ENCODE measurements at places on chromosomes 13 and 19. TPM values are rescaled to one million over a fixed set of nuclear protein-coding genes. Genes with fewer than 3 reads are reported as not detected.

Gene DPF1
- 0.51 TPM for total RNA-seq

Gene NXNL1
- not detected for total RNA-seq

Gene SCN1B
- total RNA-seq: 0.53 TPM

Gene ERICH6B
- total RNA-seq: not detected

Gene PEAK3
- 0.43 TPM for total RNA-seq

Gene ACER1
- total RNA-seq: 0.84 TPM

Gene DMAC2
- 39.4 TPM for total RNA-seq

Gene TMEM221
- not detected for total RNA-seq

Gene THSD8
- total RNA-seq: 12.6 TPM

Gene HTR2A
- not detected for total RNA-seq

Gene DYRK1B
- 13.4 TPM for total RNA-seq

Gene SIGLEC11
- not detected for total RNA-seq

Gene ASF1B
- 82.8 TPM for total RNA-seq

Gene CBY2
- not detected for total RNA-seq

Gene CA11
- 10.7 TPM for total RNA-seq

Gene CEACAM3
- not detected for total RNA-seq

Gene MAU2
- total RNA-seq: 76.9 TPM

Gene F10
- not detected for total RNA-seq

Gene C19orf73
- total RNA-seq: 1.6 TPM

Gene LRP3
- total RNA-seq: 0.22 TPM

Gene CCDC169
- 0.12 TPM for total RNA-seq

Gene ZNF223
- total RNA-seq: 0.35 TPM

Gene ZNF433
- total RNA-seq: 0.39 TPM

Gene YJEFN3
- total RNA-seq: 7.8 TPM

Gene MUC16
- total RNA-seq: not detected

Gene KIR3DL2
- 0.55 TPM for total RNA-seq

Gene CGB2
- not detected for total RNA-seq

Measured in activated naive CD4-positive, alpha-beta T cell treated with anti-CD3 and anti-CD28 coated beads, Interleukin-2, amount 10 ng/mL, durations not matched to agents 5 hours and 36 hours (primary cell).